ENCODE measurements at places on chromosomes 3 and 15. TPM values are rescaled to one million over a fixed set of nuclear protein-coding genes. Genes with fewer than 3 reads are reported as not detected.

GRCh38 chr3:117486719-117487716 is 777.4 kb downstream of the TUSC7 start:
- no peak for DNase-seq

DNA sequence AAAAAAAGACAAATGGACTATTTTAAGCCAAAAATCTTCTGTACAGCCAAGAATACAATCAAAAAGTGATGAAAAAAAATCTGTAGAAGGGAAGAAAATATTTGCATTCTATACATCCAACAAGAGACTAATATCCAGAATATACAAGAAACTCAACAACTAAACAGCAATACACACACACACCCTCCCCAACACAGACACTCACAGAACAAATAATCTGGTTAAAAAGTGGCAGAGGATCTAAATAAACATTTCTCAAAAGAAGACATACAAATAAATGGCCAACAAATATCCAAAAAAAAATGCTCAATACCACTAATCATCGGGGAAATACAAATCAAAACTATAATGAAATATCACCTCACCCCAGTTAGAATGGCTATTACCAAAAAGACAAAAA is 209.0 kb upstream of the ZNF385D start:
- DNase-seq, result no peak

DNA sequence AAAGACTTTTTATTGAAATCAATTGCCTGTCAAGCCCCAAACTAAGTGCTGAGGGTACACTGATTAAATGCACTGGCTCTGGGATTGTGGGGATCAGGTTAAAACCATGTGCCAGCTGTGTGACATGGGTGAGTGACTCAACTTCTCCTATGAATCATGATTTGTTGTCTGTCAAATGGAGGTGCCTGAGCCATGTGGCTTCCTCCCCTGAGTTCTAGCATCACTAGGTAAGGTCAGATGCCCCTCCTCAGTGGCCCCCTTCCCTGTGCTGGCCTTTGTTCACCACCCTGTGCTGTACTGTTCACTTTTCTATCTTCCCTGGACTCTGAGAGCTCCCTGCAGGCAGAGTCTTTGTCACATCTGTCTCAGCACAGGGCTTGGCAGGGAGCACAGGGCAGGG is 43.6 kb upstream of the ATP2B2 start:
- no peak for DNase-seq

Gene NCK1
- 27.6 TPM for total RNA-seq

DNA sequence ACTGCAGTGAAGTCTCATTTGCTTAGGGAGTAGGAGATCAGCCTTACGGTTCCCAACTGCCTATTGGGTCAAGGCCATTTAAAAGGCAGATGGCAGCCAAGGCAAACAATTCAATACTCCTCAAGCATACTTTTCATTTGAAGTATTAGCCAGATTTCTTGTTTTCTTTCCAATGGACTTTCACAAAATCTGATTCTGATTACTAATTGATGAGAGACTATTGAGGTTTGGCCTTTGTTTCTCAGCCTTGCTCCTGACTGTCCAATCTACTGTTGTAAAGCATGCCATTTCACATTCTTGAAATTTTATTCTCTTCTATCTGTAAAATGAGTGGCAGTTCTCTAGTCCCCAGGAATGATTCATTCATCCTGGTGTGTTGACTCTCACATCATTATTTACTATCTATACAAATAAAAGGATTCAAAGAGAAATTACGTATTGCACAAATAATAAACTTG is 166.2 kb upstream of the TGFBR2 start:
- DNase-seq, result peak; percentile 19

- no peak for DNase-seq
These were observed 149.0 kb upstream of the TLE3 start for GRCh38 chr15:70246623-70247220.

Gene GOLGA6L7
- not detected for total RNA-seq

Gene EXD1
- not detected for total RNA-seq

Gene RPL29
- 2,497 TPM for total RNA-seq

Gene FOXB1
- total RNA-seq, result not detected

DNA sequence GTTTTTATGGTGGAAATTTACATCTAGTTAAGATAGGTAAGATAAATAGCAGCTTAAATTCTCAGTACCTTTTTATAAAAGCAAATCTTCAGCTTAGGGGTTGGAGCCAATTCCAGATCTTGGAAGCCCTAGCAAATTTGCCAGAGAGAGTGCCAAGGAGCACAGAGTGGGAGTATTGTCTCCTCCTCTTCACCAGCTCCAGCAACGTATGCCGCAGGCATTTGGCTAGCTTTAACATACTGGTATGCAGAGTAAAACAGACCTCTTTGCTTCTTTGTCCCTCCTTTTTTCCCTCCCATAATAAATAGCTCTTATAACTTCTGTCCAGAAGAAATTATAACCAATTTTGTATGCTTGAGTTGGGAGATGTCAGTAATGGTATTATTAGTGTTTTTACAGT is 140.4 kb downstream of the DIPK2A start:
- DNase-seq, result no peak

Gene ALPK3
- total RNA-seq, result 35.9 TPM

DNA sequence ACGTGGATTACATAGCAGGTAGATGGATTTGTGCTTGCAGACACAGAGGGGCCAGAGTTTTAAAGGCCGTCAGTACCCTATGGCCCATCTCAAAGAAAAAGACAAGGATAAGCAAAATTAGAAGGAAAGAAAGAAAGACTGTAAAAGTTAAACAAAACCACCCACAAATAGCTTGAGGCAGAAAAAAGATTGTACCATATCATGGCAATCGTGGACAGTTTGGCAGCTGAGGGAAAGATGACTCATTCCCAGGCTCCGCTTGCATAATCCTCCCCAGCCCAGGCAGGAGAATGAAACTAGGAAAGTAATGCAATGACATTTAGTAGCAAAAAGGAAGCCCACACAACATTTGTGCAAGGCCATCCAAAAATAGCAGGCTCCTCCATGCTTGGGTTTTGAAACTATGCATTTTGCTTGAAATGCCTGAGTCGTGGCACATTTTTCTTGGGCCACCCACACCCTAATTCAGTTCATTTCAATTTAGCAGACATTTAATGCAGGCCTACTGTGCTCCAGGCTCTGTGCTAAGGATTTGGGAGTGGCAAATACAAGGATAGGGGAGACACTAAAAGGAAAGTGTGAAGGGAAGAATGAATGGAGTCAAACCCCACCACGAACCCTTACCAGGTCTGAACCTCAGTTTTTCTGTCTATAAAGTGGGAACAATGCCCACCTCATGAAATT is 40.9 kb upstream of the SMAD3 start:
- DNase-seq, result peak; percentile 96
